Stimulated activated CD4-positive, alpha-beta T cell treated with anti-CD3 and anti-CD28 coated beads, Interleukin-2, amount 100 ng/mL, for 48 hours (primary cell): ENCODE measurements at places on chromosomes 6 and 20.
A peak's percentile ranks its signal among the peaks of the same experiment; 100 is the strongest.

GRCh38 chr20:57577679-57578475, 17.0 kb downstream of the PCK1 start:
- no peak for DNase-seq

DNA sequence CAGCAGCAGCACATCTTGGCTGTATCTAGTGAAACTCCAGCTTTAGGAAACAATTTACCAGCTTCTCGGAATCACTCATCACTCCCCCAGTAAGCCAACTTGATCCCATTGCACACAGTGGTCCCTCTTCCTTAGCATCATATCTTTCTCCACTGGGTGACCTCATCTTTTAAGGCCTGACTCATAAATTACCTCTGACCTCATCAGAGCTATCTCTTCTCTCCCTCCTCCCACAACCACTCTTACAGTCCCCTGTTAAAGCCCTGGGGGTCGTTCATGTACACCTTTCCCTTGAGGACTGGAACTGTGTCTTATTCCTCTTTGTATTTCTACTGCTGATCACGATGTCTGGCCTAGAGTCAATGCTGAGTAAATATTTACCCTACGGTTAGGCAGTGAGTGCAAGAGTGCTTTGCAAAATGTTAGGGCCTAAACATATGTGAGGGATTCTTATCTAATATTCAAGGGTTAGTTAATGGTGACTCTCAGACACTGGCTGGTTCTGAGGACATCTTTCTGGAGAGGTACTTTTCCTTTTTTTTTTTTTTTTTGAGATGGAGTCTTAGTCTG, 187.2 kb downstream of the LRFN2 start:
- no peak for DNase-seq

GRCh38 chr6:37952027-37952426, 132.5 kb downstream of the ZFAND3 start:
- no peak for DNase-seq

DNA sequence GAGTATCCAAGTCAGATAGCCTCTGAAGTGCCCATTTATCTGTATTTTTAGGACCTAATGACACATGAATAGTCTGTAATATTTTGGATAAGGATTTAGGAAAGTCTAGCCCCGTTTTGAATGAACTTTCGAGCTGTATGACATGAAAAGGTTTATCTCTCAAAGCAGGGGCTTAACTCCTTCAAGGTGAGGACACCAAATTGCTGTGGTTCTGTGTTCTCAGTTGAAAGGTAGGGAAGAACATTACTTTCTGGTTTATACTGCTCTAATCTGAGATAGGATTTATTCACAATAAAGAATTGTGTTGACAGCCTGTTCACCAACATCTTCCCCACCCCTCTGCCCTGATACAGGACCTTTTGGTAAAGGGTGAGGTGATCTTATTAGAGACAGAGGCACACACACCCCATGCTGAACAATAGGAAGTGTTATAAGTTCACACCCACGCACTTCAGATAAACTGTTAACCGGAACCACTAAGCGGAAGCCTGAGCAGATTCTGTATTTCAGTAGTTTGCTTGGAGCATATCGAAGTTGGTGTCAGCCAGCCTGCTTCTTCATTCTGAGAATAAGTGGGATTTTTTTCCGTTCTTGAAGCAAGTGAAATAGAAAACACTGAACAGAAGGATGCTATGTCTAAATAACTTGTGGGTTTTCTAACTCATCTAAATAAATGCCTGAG, 223.3 kb downstream of the TMEM242 start:
- peak; percentile 34 for DNase-seq
